ENCODE measurements at places on chromosomes 6 and 20. TPM values are rescaled to one million over a fixed set of nuclear protein-coding genes. Genes with fewer than 3 reads are reported as not detected.

- no peak overlapping the region for H3K27ac ChIP-seq
- H3K36me3 ChIP-seq: peaks cover 13% of the 10 kb centered on the region
- no peaks in the 10 kb centered on the region for H3K27me3 ChIP-seq
- peaks cover 4% of the 10 kb centered on the region for H3K4me1 ChIP-seq
- H3K4me3 ChIP-seq: no peak overlapping the region
- no peak for DNase-seq
Measured at GRCh38 chr6:641225-641985, 15.5 kb downstream of the HUS1B start.

- H3K4me3 ChIP-seq: no peak overlapping the region
- H3K27ac ChIP-seq: no peak overlapping the region
- H3K27me3 ChIP-seq: no peaks in the 10 kb centered on the region
Measured at GRCh38 chr6:4348462-4349112, 213.2 kb upstream of the ECI2 start.

GRCh38 chr6:13573669-13574110, 711 bp upstream of the SIRT5 start:
- DNase-seq: peak; percentile 70
- H3K27me3 ChIP-seq: no peaks in the 10 kb centered on the region
- no peaks in the 10 kb centered on the region for H3K36me3 ChIP-seq
- H3K27ac ChIP-seq: peak overlapping the region; percentile 35

DNA sequence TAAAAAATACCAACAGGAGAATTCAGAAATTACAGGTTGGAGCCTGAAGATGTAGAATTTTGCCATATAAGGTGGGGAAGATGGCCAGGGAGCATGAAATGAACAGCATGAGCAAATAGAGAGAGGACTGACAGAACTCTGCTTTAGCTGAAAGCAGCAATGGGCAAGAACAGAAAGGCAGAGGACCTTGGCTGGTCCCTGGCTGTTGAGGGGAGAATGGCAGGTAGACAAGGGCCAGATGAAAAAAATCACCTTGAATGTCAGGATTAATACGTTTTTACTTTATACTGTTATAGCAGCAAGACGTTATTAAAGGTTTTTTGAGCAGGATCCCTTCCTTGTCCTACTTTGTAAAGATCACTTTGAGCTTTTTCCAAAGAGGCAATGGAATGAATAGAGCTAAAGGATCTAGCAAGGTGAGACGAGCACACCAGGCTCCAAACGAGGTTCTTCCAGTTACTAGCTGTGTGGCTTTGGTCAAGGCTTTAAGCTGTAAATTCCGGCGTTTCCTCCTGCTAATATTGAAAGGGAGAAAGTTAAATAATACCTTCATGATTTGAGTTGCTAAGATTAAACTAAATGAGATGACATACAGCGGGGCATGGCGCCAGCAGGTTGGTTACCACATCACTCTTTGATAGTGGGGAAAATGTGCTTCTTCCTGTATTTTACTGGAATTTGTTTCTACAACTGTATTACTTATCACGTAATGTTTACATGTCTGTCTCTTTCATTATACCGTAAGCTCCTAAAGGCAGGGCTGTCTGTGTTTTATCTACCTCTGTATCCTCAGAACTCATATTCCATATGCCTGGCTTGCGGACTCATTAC, 776 bp downstream of the PPIL1 start:
- DNase-seq: peak; percentile 21
- peak overlapping the region; percentile 54 for H3K27ac ChIP-seq
- no peaks in the 10 kb centered on the region for H3K27me3 ChIP-seq
- H3K4me3 ChIP-seq: peak overlapping the region; percentile 90
- H3K4me1 ChIP-seq: peaks cover 23% of the 10 kb centered on the region

JAG1 gene
- polyA plus RNA-seq: 0.85 TPM

GRCh38 chr20:43939762-43940121, 25.1 kb downstream of the TOX2 start:
- H3K4me3 ChIP-seq: no peak overlapping the region
- peaks cover 82% of the 10 kb centered on the region for H3K4me1 ChIP-seq
- DNase-seq: peak; percentile 27

DNA sequence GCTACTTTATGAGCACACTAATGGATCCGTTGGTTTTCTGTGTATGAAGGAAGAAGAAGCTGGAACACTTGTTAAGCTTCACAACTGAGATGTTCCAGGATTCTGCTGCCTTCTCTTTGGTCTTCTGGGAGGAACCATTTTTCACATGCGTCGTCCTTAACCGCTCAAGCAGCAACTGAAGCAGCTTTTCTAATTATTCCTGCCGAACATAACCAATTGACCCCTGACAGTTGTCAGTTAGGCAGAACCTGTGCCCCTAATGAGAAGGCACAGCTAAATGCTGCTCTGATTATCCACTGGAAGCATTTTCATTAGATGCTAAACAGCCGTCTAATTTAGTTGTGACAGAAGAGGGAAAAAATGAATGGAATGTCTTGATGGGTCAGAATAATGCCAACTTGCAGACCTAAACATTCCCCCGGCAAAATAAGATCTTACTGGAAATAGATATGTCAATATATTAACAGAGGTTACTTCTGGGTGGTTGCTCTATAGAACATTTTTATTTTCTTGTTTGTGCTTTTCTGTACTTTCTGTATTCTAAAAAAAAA, 85.0 kb upstream of the SMLR1 start:
- H3K4me1 ChIP-seq: no peaks in the 10 kb centered on the region
- no peaks in the 10 kb centered on the region for H3K36me3 ChIP-seq
- no peaks in the 10 kb centered on the region for H3K27me3 ChIP-seq
- no peak overlapping the region for H3K27ac ChIP-seq

RBM24 gene
- polyA plus RNA-seq: not detected

- no peak for DNase-seq
- H3K4me3 ChIP-seq: no peak overlapping the region
- H3K36me3 ChIP-seq: peaks cover 95% of the 10 kb centered on the region
- H3K27ac ChIP-seq: no peak overlapping the region
- no peaks in the 10 kb centered on the region for H3K27me3 ChIP-seq
Measured at GRCh38 chr20:32088759-32089158, 20.8 kb upstream of the TM9SF4 start.

NOX3 gene
- not detected for polyA plus RNA-seq

DNA sequence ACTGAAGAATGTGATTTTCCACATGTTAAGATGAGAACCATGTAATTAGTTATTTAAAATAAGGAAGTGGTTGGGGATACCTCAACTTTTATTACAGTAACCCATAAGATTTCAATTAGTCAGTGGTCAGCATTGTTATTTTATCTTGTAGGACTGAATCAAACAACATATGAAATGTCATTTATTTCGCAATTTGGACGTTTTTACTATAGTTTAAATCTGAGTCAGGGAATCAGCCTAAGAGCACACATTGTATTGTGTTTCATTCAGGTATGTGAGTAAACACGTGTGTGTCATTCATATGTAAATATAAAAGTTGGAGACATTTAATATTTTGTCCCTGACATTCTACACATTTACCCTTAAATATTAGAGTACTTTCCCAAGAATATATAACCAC, 1418.7 kb downstream of the GRIK2 start:
- no peaks in the 10 kb centered on the region for H3K27me3 ChIP-seq
- no peak overlapping the region for H3K4me3 ChIP-seq
- H3K27ac ChIP-seq: no peak overlapping the region
- no peaks in the 10 kb centered on the region for H3K36me3 ChIP-seq

DNA sequence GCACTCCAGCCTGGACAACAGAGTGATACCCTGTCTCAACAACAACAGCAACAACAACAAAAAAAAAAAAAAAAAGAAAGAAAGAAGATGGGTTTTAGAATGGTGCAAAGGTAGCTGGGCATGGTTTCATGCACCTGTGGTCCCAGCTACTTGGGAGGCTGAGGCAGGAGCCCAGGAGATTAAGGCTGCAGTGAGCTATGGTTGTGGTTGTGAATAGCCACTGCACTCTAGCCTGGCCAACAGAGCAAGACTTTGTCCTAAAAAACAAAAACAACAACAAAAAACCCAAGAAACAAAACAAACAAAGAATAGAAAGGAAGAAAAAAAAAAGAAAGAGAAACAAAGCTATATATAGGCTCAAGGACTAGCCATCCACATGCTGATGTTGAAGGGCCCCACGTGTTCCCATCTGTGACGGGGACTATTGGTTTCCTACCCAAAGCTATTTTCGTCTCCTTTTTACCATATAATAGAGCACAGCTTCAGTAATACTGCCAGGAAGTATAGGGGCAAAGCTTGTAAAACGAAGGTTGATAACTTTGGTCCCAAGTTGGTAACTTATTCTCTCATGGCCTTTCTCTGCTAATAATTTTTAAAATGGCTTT, 7.9 kb upstream of the EEF1E1 start:
- no peaks in the 10 kb centered on the region for H3K27me3 ChIP-seq
- H3K27ac ChIP-seq: no peak overlapping the region
- no peaks in the 10 kb centered on the region for H3K4me1 ChIP-seq
- H3K4me3 ChIP-seq: no peak overlapping the region
- no peaks in the 10 kb centered on the region for H3K36me3 ChIP-seq
- no peak for DNase-seq

GRCh38 chr6:82240186-82240585, 7.4 kb downstream of the IBTK start:
- H3K4me3 ChIP-seq: no peak overlapping the region
- no peaks in the 10 kb centered on the region for H3K27me3 ChIP-seq
- H3K36me3 ChIP-seq: peaks cover 23% of the 10 kb centered on the region
- DNase-seq: no peak
- H3K4me1 ChIP-seq: no peaks in the 10 kb centered on the region
- no peak overlapping the region for H3K27ac ChIP-seq

GRCh38 chr6:148674306-148674705, 72.5 kb upstream of the UST start:
- H3K36me3 ChIP-seq: no peaks in the 10 kb centered on the region
- H3K27me3 ChIP-seq: no peaks in the 10 kb centered on the region
- peaks cover 38% of the 10 kb centered on the region for H3K4me1 ChIP-seq
- DNase-seq: peak; percentile 78
- H3K27ac ChIP-seq: no peak overlapping the region

SLC4A11 gene
- polyA plus RNA-seq: 0.11 TPM

GRCh38 chr20:17875106-17875980, 93.3 kb downstream of the SNX5 start:
- no peak overlapping the region for H3K27ac ChIP-seq
- no peaks in the 10 kb centered on the region for H3K27me3 ChIP-seq
- DNase-seq: no peak
- H3K4me1 ChIP-seq: no peaks in the 10 kb centered on the region
- H3K4me3 ChIP-seq: no peak overlapping the region

COL19A1 gene
- polyA plus RNA-seq: not detected

- no peak overlapping the region for H3K27ac ChIP-seq
- H3K27me3 ChIP-seq: no peaks in the 10 kb centered on the region
- DNase-seq: no peak
- H3K4me1 ChIP-seq: peaks cover 12% of the 10 kb centered on the region
Measured at GRCh38 chr6:3773678-3774298, 22.3 kb upstream of the PXDC1 start.

STX7 gene
- 85.1 TPM for polyA plus RNA-seq

GRCh38 chr6:136647363-136647852, 97.2 kb upstream of the MAP7 start:
- H3K27ac ChIP-seq: no peak overlapping the region
- DNase-seq: peak; percentile 67
- no peaks in the 10 kb centered on the region for H3K4me1 ChIP-seq

OR2H2 gene
- polyA plus RNA-seq: not detected

GRCh38 chr6:109514946-109515345, 31.9 kb upstream of the ZBTB24 start:
- peaks cover 17% of the 10 kb centered on the region for H3K4me1 ChIP-seq
- DNase-seq: no peak
- no peaks in the 10 kb centered on the region for H3K36me3 ChIP-seq
- H3K27me3 ChIP-seq: no peaks in the 10 kb centered on the region
- no peak overlapping the region for H3K27ac ChIP-seq

DNA sequence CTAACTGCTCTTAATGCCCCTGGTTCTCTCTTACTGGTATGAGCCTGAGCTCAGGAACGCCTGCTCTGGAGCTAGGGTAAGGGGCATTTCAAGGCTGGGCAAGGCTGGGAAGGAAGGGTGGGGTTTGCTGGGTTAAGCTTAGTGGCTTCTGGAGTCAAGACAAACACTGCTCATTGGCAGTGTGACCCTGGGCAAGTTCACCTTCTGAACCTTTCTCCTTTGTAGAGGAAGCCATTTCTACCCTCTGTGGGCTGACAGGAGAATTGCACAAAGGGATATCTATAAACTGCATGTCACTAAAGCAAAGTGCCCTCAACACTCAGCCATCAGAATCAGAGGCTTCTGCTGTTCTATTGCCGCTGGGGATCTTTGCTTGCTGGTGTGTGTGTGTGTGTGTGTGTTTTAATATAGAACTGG, 20.3 kb upstream of the LRRN4 start:
- no peaks in the 10 kb centered on the region for H3K36me3 ChIP-seq
- no peak overlapping the region for H3K27ac ChIP-seq
- no peaks in the 10 kb centered on the region for H3K4me1 ChIP-seq
- H3K4me3 ChIP-seq: no peak overlapping the region

- peaks cover 95% of the 10 kb centered on the region for H3K36me3 ChIP-seq
- no peaks in the 10 kb centered on the region for H3K27me3 ChIP-seq
- no peak overlapping the region for H3K4me3 ChIP-seq
- H3K4me1 ChIP-seq: no peaks in the 10 kb centered on the region
- H3K27ac ChIP-seq: no peak overlapping the region
- no peak for DNase-seq
Measured at GRCh38 chr6:105317607-105318533, 85.0 kb downstream of the PREP start.

DNA sequence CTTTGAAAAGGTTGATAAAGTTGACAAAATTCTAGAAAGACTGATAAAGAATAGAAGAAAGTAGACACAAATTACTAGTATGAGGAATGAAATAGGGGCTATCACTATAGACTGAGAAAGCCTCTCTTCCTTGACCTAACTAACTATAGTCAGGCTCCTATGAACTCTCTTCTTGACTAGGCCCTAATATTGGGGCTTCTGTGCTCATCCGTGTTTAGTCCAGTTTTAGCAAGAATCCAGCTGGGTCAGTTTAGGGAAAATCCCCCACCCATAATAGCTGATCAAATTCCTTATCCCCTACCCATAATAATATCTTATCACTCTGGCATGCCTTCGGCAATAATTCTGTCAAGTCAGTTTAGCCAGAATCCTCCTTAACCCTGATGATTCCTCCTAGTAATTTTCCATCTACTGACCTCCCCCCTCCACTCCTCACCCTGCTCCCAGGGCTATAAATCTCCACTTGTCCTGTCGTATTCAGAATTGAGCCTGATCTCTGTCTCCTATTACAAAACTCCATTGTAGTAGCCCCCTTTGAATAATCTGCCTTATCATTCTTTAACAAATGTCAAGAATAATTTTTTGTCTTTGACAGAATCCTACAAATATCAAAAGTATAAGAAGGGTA, 138.1 kb downstream of the TFAP2A start:
- H3K27me3 ChIP-seq: no peaks in the 10 kb centered on the region
- H3K4me1 ChIP-seq: no peaks in the 10 kb centered on the region
- no peak overlapping the region for H3K4me3 ChIP-seq
- H3K36me3 ChIP-seq: no peaks in the 10 kb centered on the region
- no peak overlapping the region for H3K27ac ChIP-seq
- no peak for DNase-seq

PBOV1 gene
- not detected for polyA plus RNA-seq

DNA sequence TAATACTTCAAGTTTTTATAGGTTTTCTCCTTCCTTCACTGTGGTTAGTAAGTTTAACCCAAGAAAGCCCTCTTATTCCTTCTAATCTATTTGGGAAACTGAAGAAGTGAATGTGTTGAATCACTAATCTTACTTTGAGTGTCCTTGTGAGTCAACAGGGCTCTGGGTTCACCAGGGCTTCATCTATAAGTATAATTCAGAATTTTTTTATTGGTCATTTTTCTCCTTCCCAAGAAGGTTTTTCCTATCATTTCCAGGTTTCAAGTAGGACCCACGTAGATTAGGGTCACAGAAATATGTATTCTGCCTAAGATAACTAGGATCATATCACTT, 191.1 kb downstream of the ATXN1 start:
- no peak overlapping the region for H3K27ac ChIP-seq
- H3K4me1 ChIP-seq: no peaks in the 10 kb centered on the region
- DNase-seq: no peak

All from CD14-positive monocyte (primary cell).